ENCODE measurements at places on chromosomes 7 and 10. TPM values are rescaled to one million over a fixed set of nuclear protein-coding genes. Genes with fewer than 3 reads are reported as not detected.

GRCh38 chr10:88672041-88672440, 7.8 kb downstream of the LIPF start:
- H3K27me3 ChIP-seq, result no peaks in the 10 kb centered on the region
- H3K4me1 ChIP-seq, result no peaks in the 10 kb centered on the region
- no peak overlapping the region for H3K4me3 ChIP-seq
- no peak overlapping the region for H3K27ac ChIP-seq
- no peak for DNase-seq

DNA sequence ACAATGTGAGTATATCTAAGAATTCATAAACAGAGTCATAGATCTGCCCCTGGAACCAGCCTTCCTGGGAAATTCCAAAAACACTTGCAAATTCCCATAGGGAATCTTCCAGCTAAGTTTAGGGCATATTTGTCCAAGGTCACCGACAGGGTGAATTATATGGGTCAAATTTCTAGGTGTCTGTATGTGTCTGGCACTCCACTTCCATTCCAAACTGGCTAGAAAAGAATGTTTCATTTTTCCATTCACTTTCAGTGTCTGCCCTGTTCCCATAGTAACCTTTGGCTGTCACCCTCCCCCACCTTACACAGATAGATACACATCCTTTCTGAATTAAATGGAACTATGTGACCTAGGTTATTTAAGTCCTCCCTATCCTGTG, 230.9 kb downstream of the CREB5 start:
- DNase-seq, result no peak
- H3K4me1 ChIP-seq, result peaks cover 3% of the 10 kb centered on the region
- H3K36me3 ChIP-seq, result no peaks in the 10 kb centered on the region
- H3K4me3 ChIP-seq, result no peak overlapping the region
- H3K27me3 ChIP-seq, result no peaks in the 10 kb centered on the region

ZDHHC6 gene
- 37.5 TPM for total RNA-seq

DNA sequence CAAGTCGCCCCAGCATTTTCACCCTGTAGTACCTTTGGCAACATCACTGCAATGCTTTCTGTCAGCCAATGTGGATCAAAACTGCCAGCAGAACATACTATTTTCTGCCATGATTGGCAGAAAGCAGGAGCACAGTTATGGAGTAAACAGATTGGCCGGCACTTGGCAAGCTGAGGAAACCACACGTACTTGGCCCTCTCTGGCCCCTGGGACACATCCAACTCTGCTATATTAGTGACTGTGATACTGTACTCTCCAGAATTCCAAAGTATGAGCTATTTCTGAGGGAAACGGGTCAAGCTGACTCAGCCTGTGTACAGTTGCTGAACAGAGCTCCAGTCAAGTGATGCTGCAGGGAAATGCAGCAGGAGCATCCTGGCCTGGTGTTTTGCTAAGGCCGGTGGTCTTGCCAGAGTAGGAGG, 39.8 kb upstream of the LANCL2 start:
- H3K36me3 ChIP-seq, result no peaks in the 10 kb centered on the region
- no peak overlapping the region for H3K27ac ChIP-seq
- DNase-seq, result no peak
- H3K4me3 ChIP-seq, result no peak overlapping the region

DNA sequence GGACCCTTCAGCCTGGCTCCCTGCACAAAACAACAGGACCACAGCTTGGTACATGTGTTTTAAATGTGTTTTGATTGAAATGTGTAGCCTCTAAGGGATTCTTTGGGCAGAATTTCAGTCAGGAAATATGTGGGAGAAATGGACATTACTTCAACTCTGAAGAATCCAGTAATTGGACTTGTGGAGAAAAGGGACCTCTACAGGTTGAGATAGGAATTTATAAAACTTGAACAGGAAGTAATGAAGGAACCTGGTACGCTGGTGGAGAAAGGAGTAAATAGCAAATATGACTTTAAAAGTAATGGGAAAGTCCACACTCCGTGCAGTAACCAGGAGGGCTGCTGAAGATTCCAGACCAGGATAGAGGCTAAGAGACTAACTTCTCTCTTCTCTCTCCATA, 220.5 kb downstream of the LHFPL3 start:
- no peaks in the 10 kb centered on the region for H3K36me3 ChIP-seq
- no peak overlapping the region for H3K4me3 ChIP-seq
- DNase-seq, result no peak
- no peaks in the 10 kb centered on the region for H3K27me3 ChIP-seq
- H3K27ac ChIP-seq, result no peak overlapping the region

MRPS17 gene
- total RNA-seq, result 12.5 TPM

DNA sequence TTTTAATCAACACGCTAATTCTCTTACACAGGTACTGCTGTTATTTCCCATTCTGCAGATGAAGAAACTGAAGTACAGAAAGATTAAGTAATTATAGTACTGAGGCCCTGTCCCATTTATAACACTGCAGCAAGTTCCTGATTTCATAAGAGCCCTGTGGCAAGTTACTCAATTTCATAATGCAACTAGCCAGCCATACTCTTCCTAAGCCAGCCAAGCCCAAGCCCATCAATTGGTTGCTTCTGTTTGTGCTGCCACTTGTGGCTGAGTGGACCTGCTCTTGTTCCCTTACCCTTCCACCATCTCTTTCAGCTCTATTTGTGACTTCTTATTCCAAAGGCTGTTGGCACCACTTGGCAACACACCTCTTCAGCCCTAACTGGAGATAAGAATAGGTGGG, 19.7 kb upstream of the PRPF18 start:
- no peak for DNase-seq
- H3K36me3 ChIP-seq, result no peaks in the 10 kb centered on the region
- H3K4me1 ChIP-seq, result no peaks in the 10 kb centered on the region

Data from kidney (tissue), 22 donors.